CD4-positive, alpha-beta T cell (primary cell): ENCODE measurements at places on chromosomes 6 and 20.

DNA sequence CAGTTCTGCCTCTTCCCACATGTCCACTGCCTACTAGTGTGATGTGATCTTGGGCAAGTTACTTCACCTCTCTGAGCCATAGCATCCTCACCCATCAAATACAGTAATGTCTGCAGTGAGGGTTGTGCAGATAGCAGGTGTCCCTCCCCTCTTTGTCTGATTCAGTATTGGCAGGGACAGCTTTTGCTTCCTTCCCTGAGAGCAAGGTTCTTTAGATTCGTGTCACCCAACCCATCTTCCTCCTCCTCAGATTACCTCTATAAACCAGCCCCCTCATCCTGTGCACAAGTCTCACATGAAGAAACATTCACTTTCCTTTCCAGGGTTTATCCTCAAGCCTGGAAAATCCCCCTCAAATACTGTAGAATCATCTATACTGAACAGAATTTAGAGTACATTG is 15.4 kb downstream of the ACTR5 start:
- no peak for DNase-seq

GRCh38 chr6:154508573-154509375 is 1.7 kb downstream of the CNKSR3 start:
- DNase-seq = no peak

DNA sequence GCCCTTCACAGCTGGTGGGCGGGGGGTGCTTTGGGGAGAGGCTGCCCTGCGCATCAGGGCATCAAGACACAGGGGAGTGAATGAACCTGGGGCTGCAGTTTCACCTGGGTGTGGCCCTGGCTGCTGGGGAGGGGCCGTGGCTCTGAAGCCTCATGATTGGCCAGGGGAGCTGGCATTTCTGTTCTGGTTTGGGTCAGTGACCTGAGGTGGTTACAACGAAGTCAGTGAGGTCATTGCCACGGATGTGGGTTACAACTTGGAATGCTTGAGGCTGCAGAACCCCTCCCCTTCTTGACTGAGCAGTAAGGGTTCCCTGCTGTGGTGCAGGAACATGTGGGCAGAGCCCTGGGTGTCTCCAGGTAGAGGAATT is 3.0 kb downstream of the TCEA2 start:
- DNase-seq = peak; percentile 43

GRCh38 chr20:2902291-2902690 is 29.0 kb downstream of the PTPRA start:
- no peak for DNase-seq

GRCh38 chr6:86581833-86582232 is 355.5 kb upstream of the HTR1E start:
- DNase-seq = no peak

DNA sequence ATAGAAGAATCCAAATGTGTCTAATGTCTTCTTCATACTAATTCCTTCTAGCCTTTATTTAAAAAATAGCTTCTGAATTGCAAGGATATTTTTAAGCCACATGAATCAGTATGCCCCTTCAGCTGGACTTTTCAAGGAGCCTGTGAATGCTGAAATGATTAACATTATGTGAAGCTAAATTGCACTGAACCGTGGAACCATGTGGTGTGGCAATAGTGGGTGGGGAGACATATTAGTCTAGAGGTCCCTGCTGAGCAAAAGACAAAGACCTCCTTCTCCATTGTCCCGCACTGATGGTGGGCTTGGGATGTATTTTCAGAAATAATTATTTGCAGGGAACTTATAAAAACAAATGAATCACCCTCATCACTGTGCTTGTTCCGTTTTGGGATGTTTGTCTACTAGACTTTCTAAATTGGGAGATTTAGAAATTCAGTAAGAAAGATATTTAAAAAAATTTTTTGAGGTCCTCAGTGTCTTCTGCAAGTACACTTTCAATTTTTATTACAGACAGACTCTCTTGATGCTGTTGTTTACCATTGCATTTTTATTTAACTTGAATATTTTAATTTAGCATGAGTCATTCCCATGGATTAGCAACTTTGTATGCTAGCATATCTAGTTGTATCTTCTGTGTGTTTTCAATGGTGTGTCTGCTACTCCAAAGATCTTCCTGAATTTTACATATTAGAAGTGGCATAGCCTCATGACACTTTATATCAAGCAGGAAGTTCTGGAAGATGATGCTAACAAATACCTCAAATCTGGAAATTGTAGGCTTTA is 238.1 kb downstream of the LAMA2 start:
- DNase-seq = no peak

DNA sequence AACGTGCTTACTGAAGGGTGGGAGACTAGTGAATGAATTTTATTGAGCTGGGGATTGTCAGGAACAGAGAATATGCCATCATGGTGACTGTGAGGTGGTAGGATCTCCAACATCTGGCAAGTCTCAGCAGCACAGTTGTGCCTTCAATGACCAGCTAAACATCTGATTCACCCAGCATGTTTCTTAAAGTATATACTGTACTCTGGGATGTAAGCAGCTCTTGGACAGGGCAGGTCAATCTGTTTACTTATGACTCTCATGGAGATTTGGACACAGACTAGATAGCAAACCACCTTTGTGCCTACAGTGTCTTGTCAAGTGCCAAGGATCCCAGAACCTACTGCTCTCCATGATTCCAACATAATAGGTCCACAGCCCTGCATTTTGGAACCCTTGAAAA is 801.0 kb upstream of the CITED2 start:
- DNase-seq = no peak

DNA sequence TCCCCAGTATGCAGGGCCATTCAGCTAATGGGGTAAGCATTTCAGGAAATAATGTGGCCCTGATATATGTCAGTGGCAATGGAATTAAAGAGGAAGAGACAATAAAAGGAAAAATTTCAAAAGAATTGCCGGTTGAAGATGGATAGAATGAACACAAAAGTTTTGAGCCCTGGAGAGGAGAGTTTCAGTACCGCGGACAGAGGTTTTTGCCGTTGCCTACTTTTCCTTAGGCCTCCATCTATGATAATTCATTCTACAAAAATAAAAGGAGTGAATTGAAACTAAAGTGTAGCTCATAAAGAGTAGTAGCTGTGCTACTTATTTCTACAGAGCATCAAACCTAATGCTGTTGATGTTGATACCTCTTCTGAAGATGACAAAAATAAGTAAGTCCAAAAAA is 140.7 kb downstream of the RNASET2 start:
- no peak for DNase-seq

DNA sequence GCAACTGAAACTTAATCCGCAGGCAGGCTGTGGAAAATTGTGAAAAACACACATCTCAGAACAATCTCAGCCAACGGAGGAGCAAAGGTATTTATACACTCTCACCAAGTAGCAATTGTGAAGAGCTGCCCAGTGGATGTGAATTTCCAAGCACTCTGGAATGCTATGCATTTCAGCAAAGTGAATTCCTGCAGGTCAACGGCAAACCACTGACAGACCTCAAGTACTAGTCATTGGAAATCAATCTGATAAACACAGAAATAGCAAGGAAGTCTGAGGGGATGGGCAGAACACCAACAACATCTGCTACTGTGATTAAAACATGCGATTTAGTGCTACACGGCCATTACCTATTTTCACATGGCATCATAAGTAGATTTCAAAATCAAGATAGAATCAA is 429.1 kb downstream of the HTR1B start:
- no peak for DNase-seq

- DNase-seq = no peak
Observed at GRCh38 chr20:47008842-47009518, 114.3 kb downstream of the EYA2 start.

DNA sequence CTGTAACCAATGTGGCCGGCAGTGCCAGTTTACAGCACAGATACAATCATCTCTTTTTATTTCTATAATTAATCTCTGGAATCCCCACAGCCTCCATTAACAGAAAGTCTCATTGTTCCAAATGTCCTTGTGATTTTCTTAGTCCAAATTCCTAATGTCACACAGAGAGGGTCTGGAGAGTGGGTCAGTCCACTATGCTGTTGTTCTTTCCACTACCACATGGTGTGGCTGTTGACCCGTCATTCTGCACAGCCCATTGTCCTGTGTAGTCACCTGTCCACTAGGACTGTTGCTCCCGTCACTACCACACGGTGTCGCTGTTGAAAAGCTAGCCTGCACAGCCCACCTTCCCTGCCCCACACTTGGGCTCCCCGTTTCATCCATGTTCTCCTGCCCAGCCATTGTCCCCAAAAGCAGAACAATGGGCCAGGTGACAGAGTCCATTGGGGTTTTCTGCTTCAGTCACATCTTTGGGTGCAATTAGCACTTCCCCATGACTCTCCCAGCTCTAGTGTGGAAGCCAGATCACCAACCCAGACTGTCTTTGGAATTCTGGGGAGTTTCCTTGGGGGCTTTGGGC is 8.6 kb upstream of the LBP start:
- no peak for DNase-seq

DNA sequence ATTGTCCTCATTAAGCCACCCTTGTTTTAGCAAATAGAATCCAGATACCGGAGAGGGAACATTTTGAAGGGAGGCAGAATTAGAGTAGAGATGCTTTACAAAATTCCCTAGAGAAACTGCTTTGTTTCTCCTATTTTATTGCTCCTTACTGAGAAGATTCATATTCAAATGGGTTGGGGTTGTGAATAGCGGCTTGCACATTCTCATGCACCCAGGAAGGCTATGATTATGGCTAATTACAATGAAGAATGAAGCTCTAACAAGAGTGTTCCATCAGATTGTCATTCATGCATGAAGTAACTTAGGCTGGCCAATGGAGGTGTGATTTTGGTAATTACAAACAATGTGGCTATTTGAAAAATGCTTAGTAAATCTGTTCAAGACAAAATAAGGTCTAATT is 129.6 kb downstream of the PACRG start:
- DNase-seq = no peak

DNA sequence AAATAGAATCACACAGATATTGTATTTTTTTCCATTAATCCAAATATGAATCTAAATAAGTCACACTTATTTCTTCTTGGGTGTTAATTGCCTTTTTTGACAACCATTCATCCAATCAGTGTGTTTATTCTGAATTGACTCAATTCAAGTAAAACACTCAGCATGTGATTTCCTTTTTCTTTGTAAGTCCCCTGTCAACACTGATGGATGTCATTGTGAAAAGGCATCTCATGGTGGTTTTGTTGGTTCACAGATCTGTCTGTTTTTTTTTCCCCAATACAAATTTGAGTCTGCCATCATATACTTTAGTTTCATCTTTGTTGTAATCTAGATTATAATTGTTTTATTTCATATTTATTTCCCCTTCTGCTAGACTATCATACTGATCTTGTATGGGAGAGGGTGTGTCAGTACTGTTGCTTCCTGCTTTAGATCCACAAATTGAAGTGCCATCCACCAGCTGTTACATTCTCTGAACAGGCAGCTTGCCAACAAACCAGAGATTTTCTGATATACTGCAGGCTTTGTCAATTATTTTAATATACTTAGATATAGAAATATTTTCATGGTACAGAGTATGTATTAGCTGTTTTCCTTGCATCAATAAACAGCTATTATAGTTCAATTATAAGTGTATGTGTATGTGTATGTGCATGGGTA is 64.2 kb upstream of the FLRT3 start:
- DNase-seq = no peak

GRCh38 chr6:166410426-166410935 is 27.7 kb upstream of the MPC1 start:
- no peak for DNase-seq

- DNase-seq = no peak
Observed at GRCh38 chr20:44442298-44443070, 33.2 kb upstream of the TTPAL start.

DNA sequence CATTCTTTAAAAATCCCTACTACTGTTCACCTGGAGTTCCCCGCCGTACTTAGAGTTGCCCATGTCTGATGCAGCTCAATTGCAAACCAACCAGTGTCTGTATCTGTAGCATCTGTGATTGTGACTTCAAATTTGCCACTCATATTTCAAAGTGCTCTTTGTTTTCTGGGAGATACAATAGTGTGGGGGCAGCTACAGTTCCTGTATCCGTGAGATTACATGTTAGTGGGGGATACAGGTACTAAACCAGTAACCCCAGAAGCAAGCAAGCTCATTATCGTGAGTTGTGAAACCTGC is 140.9 kb downstream of the ANKRD60 start:
- no peak for DNase-seq

GRCh38 chr6:127420556-127420955 is 38.6 kb downstream of the KIAA0408 start:
- peak; percentile 83 for DNase-seq

DNA sequence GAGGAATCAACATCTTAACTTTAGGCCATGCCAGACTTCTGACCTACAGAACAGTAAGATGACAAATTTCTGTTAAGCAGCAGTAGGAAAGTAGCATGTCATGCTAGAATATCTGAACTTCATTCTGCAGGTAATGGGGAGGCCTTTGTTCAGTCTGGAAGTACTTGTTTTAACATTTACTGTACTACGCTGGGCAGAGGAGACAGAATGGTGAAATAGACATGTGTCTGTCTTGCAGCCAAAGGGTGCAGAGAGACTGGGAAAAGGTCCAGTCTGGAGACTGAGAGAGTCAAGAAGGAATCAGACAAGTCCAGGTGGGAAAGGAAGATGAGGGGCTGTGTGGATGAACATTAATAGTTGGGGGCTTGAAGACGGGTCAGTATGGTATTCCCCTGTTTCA is 17.5 kb upstream of the ZBTB2 start:
- no peak for DNase-seq

- no peak for DNase-seq
Observed at GRCh38 chr6:130603391-130603790, 223.8 kb upstream of the SMLR1 start.

DNA sequence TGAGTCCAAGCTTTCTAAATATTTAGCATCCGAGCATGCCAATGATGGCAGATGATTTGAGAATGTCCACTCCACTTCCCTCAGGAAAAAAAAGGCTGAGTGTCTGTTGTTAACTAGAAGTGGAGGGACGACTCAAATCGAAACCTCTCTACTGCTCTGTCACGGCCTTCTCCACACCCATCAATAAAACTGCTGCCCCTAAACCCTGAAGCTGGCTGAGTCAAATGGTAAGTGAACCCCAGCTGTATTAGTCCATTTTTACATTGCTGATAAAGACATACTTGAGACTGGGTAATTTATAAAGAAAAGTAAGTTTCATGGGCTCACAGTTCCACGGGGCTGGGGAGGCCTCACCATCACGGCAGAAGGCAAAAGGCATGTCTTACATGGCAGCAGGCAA is 707.0 kb downstream of the QKI start:
- DNase-seq = no peak

GRCh38 chr6:110287462-110288341 is 70.4 kb downstream of the METTL24 start:
- no peak for DNase-seq

DNA sequence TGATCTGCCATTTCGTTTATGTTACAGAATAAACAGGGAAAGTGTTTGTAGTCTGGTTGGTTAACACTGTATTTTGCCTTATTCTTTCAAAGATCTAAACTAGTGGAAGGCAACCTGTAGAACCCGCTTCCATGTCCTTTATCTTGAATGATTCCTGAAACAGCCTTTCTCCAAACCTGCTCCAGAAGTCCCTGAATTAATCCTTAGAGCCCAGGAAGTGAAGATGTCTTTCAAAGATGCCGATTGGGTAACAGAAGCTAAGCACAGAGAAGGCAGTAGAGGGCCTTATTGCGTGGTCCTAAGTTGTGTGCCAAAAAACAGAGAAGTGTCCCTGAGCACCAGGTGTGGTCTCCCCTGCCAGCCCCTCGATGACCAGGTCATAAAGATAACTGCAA is 19.2 kb upstream of the ZSCAN16 start:
- DNase-seq = no peak

GRCh38 chr20:2108987-2109386 is 7.4 kb downstream of the STK35 start:
- no peak for DNase-seq

GRCh38 chr6:168122521-168122920 is 43.5 kb upstream of the FRMD1 start:
- no peak for DNase-seq

GRCh38 chr6:170295510-170296422 is 4.9 kb upstream of the DLL1 start:
- DNase-seq = peak; percentile 55
